ENCODE measurements at places on chromosomes 1 and 21.

DNA sequence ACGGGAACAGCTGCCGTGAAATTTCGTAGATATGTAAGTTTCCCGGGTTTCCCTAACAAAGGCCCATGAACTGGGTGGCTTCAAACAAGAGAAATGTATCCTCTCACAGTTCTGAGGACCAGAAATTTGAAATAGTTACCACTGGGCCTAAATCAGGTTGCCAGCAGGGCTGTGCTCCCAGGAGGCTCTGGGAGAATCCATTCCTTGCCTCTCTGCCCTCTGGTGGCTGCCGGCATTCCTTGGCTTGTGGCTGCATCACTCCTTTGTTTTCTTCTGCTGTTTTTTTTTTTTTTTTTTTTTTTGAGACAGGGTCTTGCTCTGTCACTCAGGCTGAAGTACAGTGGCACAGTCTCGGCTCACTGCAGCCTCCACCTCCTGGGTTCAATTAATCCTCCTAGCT is 23.7 kb downstream of the UMODL1 start:
- no peak for DNase-seq

DNA sequence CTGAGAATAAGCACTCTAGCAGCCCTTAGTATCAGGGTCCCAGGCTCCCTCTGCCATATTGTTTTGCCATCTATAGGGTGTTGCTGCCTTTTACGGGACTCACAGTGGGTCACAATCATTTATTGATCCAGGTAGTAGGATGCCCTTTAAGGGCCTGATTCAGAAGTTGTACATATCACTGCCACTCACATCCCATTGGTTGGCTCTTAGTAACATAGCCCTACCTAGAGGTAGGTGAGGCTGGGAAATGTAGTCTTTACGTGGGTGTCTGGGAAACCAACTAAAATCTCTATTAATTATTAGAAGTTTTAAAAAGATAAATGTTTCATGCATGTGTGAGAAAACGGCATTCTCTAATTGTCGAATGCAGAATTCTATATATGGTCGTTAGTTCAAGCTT is 78.8 kb upstream of the ATP5PO start:
- DNase-seq: no peak

GRCh38 chr1:24440436-24440835 is 24.8 kb downstream of the NIPAL3 start:
- DNase-seq: no peak

DNA sequence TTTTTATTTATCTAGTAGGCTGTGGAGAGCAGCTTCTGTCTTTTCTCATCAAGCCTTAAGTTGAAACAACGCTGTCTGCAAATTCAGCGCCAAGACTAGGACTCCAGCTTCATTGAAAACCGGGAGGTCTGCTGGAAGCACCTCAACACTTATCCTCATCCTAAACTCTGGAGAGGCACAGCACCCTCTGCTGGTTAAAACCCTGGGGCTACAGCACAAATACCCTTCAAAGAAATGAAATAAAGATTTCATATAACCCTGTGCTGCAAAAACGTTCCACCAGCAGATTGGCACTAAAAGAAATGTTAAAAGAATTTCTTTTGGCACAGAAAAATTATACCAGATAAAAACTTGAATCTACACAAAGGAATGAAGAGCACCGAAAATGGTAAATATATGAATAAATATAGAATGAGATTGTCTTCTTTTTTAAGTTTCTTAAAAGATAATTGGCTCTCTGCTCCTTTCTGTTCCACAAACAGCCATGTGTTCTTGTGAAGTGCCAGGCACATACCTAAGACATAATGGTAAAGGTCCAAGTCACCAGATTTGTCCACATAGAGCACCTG is 227.7 kb upstream of the SAMSN1 start:
- DNase-seq: peak; percentile 76

GRCh38 chr1:111814305-111814628 is 58.6 kb downstream of the DDX20 start:
- no peak for DNase-seq

- no peak for DNase-seq
Observed at GRCh38 chr21:32316361-32317215, 17.9 kb downstream of the MRAP start.

- no peak for DNase-seq
Observed at GRCh38 chr21:28099001-28099705, 893.5 kb downstream of the LTN1 start.

- no peak for DNase-seq
Observed at GRCh38 chr1:35576061-35576765, 3.1 kb downstream of the TFAP2E start.

- no peak for DNase-seq
Observed at GRCh38 chr1:210607361-210607760, 278.7 kb downstream of the HHAT start.

DNA sequence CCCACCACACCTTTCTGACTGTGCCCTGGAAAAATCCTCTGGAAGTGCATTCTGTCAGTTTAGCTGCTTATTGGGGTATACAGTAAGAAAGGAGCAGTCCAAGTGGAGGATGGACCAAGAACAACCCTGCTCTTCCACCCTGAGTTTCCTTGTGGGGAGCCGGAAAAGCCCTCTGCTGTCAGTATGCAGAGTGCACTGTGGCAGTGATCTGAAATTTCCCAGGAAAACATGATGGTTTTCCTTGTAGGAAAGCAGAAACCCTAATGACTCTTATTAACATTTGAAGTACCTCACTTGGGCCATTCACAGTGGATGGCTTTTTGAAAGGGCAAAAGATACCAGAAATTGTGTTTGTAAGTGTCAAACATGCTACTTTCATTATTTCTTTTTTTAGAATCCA is 20.5 kb downstream of the ELAVL4 start:
- no peak for DNase-seq

Data from stimulated activated CD4-positive, alpha-beta T cell treated with anti-CD3 and anti-CD28 coated beads, Interleukin-2, amount 100 ng/mL, for 24 hours (primary cell).